Breast epithelium (tissue), 4 donors: ENCODE measurements at places on chromosomes 3 and 15.
A peak's percentile ranks its signal among the peaks of the same experiment; 100 is the strongest.

GRCh38 chr3:188000361-188000861 is 153.5 kb upstream of the LPP start:
- DNase-seq, result no peak

- DNase-seq, result no peak
Observed at GRCh38 chr3:60079076-60079475, 1029.3 kb upstream of the CFAP20DC start.

- no peak for DNase-seq
Observed at GRCh38 chr3:15500107-15500724, 21.3 kb downstream of the COLQ start.

GRCh38 chr3:115658032-115658336 is 34.7 kb downstream of the GAP43 start:
- DNase-seq, result no peak

- no peak for DNase-seq
Observed at GRCh38 chr15:62607643-62608042, 434.9 kb upstream of the TPM1 start.

DNA sequence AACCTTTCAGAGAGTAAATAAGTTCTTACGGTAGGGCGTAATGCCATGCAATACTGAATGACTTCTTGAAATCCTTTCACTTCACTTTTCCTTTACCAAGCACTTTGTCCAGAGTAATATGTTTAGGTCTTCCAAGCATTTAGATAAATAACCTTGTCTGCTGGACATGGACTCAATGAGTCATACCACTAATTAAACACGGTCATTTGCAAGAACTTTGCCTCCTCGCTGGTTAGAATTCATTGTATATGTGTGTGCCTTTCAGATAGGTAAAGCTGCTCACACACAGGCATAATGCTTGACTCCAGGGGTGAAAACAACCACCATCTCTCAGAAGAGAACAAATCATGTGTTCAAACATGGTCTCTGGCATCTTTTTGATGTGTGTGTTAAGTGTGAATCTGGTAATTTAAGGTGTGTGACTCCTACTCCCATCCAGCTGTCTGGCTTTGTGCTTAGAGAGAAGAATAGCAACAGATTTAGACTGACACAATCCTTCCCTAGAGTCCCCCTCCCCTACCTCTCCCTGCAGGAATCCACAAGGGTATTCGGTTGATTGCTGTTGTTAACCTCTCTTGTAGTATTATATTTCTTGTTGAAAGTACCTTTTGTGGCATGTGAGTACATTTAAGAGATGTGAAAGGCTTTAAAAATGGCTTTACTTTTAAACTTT is 419.0 kb downstream of the CNTN4 start:
- DNase-seq, result no peak

DNA sequence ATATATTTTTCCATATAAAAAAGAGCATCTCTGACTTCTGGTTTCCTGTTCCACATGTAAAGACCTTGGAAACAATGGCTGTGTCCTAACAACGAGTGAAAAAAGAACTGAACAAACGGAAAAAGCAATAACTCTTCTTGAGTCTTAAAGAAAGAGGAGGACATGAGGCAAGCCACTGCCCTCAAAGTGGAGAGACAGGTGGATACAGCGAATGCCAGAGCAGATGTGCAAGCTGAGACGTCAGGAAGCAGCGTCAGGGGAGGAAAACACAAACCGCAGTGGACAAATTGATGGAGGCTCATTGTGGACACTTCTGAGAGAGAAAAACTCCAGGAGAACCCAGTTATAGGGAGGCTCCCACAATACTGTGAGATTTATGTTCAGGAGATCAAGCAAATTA is 208.0 kb upstream of the MME start:
- DNase-seq, result no peak

GRCh38 chr15:72889545-72889944 is 106.0 kb upstream of the ADPGK start:
- DNase-seq, result no peak

- DNase-seq, result no peak
Observed at GRCh38 chr3:53171064-53171418, 10.0 kb downstream of the PRKCD start.

DNA sequence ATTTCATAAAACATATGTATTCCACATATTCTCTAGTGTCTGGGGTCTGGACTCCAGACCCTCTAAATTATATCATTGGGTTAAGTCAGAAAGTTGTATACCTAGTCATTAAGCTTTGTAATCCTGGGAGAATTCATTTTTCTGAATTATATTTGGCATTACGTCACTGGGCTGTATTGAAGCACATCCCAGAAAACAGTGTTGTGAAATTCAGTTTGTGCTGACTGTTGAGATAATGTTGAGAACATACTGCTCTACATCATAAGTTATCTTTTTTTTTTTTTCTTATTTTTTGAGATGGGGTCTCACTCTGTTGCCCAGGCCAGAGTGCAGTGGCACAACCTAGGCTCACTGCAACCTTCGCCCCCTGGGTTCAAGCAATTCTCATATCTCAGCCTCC is 153.1 kb upstream of the STT3B start:
- no peak for DNase-seq

DNA sequence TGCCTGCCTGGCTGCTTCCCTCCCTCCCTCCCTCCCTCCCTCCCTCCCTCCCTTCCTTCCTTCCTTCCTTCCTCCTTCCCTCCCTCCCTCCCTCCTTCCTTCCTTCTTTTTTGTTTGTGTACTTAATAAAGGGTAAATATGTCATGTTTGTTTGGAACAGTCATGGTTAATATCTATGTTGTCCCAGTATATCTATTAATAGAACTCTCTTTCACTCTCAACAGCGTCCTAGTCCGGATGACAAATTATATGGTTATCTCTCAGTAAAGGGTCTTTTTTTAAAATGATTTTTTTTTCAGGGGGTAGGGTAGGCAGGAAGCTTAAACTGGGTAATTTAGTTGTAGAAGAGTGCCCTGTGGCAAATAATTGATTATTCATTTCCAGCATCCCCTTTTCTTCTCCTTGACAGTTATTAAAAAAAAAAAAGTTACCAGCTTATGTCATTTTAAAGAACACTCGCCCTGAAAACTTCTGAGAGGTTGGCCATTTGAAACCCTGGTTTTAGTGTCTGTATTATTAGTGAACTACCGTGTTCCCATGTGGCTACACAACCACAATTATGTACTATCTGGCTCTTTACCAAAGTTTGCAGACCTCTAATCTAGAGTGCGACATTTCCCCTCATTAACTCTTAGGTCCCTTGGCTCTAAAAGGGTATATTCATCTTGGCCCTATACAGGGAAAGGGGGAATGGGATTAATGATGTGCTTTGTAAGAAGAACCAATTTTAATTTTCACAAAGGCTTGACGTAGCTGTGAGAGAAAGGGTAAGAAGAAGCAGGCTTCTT is 13.7 kb downstream of the TAGLN3 start:
- no peak for DNase-seq

DNA sequence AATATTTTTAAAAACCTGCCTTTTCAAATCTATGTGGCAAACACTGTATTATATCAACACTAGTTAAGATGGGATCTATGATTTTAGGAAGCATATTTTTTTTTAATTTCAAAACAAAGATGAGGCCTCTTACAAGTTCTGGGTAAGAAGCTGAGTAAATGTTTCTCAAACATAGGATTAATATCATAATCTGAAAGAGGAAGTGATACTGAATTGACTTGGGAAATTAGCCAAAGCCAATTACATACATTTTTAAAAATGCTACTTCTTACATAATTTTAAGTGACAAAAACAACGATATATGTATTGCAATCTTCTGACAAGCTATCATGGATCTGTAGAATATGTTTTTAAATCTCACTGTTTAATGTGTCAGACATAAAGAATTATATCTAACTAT is 135.1 kb upstream of the UBP1 start:
- DNase-seq, result no peak

DNA sequence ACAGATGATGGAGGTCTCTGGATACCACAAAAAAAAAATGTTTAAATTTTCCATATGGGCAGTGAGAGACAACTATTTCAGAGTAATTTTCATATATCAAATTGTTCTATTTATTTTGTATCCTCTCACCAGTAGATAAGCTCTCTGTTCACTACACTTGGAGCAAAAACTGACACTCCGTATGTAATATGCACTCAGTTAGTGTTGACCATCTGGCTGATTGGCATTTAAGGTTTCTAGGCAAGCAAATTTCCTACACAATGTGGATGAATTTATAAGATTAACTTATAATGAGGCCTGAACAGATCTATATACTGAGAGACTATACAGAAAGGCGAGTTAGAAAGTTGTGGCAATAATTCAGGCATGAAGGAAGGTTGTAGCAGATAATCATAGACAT is 836.5 kb upstream of the SEMA6D start:
- no peak for DNase-seq

DNA sequence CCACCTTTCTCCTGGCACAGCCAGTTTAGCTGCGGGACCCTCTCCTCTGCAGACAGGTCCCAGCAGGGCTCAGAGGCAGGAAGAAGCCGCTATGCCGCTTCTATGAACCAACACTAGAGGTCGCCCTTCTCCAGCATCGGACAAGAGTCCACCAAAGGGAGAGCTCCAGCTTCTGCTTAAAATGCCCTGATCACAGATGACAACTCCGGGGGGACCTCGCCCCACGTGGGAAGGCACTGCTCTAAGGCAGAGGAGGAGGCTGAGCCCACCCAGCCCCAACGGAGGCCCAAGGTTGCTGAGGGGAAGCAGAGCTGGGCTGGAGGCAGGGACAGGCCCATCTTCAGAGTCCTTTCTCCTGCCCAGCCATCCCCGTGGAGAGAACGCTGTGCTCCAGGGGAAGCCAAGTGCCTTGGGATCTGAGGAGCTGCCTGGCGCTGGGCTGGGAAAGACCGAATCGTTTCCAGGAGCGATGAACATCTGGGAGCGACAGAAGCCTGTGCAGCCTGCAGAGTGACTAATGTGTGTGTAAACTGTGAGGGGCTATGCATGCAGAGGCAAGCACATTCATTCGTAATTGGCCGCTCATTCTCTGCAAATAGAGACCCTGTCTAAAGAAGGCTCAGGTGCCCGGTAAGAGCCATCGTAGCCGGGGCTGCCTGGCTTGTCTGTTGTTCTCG is 43.5 kb upstream of the BDH1 start:
- DNase-seq, result peak; percentile 61

DNA sequence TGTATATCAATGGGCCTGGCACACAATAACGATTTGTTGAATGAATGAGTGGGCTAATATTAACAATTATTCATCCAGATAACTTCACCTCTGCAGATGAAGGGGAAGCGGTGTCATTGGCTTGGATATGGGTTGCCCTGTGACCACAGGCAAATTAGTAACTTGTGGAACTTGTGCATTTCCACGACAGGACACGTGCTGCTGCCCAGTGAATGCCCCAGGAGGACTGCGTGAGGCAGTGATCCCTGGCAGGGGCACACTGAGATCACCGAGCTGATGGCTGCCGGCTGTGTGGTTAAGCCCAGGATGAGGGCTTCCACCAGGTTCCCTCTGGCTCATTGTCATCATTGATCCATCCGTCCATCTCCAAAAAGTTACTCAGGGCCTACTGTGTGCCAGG is 84.1 kb upstream of the HACD2 start:
- no peak for DNase-seq

- DNase-seq, result no peak
Observed at GRCh38 chr3:88433568-88433967, 283.8 kb downstream of the C3orf38 start.

- no peak for DNase-seq
Observed at GRCh38 chr15:96158938-96159337, 171.6 kb upstream of the NR2F2 start.

GRCh38 chr3:81485444-81485865 is 276.0 kb downstream of the GBE1 start:
- DNase-seq, result no peak

DNA sequence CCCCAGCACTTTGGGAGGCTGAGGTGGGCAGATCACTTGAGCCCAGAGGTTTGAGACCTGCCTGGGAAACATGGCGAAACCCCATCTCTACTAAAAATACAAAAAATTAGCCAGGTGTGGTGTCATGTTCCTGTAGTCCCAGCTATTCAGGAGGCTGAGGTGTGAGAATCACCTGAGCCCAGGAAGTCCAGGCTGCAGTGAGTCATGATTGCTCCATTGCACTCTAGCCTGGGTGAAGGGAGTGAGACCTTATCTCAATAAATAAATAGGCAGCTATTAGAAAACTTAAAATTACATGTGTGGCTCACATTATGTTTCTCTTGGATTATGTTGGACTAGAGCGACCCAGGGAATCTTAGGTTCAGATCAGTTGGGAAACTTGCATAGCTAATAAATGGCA is 69.7 kb downstream of the RPLP1 start:
- DNase-seq, result no peak
